ENCODE measurements at places on chromosomes 5 and 9. TPM values are rescaled to one million over a fixed set of nuclear protein-coding genes. Genes with fewer than 3 reads are reported as not detected.

MEIKIN gene
- total RNA-seq: not detected

GZMA gene
- total RNA-seq: not detected

PTGES gene
- total RNA-seq: 2.4 TPM

SLC9A3 gene
- 0.75 TPM for total RNA-seq

DNA sequence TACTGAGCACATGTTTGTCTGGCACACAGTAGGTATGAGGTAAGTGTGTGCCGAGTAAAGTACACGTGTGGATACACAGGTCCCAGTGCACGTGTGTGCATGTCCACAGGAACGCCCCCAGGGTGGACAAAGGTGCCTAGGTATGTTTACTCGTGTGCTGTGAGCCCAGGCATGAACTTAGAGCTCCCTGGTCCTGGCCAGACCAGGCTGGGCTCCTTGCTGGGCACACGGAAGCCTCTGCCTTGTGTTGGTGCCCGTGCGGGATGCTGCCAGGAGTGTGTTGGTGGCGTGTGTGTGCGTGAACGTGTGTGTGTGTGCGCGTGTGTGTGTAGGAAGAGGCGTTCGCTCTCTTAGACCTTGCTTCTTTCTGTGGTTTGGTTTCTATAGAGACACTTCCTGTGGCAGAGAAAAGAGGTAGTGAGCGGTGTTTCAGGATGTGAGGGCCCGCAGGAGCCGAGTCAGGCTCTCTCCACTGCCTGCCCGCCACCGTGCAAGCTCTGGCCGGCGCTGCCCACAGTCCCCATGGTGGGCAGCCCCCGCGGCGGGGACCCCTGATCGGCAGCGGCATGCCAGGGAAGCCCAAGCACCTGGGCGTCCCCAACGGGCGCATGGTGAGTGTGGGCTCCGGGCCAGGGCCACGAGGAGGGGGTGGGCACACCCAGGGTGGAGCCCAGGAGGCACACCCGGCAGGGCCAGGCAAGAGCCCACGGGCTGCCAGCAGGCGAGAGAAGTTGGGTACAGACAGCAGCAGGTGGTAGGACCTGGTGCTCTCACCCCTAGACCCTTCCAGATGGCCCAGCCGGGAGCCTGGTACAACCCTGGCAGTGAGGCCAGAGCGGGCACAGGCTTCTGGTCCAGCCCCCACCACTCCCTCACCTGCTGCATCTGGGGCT is at the start of gene RGS14:
Gene RGS14, plus strand, starts transcription at position 466 of the 893 bp plus-strand sequence. Its CDS starts 101 bp downstream, at position 567.
- H3K36me3 ChIP-seq: no peaks in the 10 kb centered on the region
- H3K4me3 ChIP-seq: no peak within 1 kb of the TSS
- no peak for DNase-seq

GRCh38 chr9:105879181-105879580 is 184.8 kb downstream of the TMEM38B start:
- H3K4me3 ChIP-seq: no peak overlapping the region
- H3K27ac ChIP-seq: no peak overlapping the region
- DNase-seq: no peak
- no peaks in the 10 kb centered on the region for H3K36me3 ChIP-seq
- no peaks in the 10 kb centered on the region for H3K4me1 ChIP-seq
- H3K27me3 ChIP-seq: no peaks in the 10 kb centered on the region

GRCh38 chr9:130371196-130371966 is 73.4 kb upstream of the ASS1 start:
- peaks cover 11% of the 10 kb centered on the region for H3K36me3 ChIP-seq
- no peaks in the 10 kb centered on the region for H3K27me3 ChIP-seq
- H3K4me3 ChIP-seq: no peak overlapping the region
- DNase-seq: no peak
- no peaks in the 10 kb centered on the region for H3K4me1 ChIP-seq
- H3K27ac ChIP-seq: no peak overlapping the region

DNA sequence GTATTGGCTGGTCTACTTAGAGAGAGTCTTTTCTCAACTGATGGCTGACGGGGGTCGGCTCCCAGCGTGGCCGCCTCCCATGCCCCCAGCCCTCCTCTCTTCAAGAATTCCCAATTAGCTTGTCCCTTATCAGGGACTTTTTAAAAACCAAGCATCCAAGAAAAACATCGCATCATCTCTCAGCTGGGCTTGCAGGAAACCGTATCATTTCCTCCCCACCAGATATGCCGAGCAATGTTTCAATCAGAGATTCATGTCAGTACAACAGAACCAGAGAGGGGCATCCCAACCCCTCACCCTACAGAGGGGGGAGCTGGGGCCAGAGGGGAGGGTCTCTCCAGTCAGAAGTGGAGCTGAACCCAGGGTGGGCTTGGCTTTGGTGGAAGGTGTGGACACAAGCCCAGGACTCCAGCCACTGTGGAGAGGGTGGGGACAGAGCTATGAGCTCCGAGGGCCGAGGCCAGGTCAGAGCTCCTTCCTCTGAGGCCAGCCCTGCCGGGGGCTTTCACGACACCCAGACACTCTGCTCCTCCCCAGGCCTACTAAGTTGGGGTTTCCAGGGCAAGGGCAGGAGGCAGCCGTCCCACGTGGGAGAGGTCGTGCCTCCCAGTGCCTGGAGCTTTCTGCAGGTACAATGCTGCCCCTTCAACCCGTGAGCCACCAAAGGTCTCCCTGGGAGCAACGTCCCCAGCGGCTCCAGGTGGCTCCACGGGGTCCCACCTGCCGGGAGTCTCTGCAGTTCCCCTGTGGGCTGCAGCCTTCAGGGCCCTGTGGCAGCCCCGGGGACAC is 39.0 kb upstream of the TMEM250 start:
- no peaks in the 10 kb centered on the region for H3K36me3 ChIP-seq
- no peak overlapping the region for H3K27ac ChIP-seq
- no peak for DNase-seq
- H3K4me1 ChIP-seq: no peaks in the 10 kb centered on the region

DNA sequence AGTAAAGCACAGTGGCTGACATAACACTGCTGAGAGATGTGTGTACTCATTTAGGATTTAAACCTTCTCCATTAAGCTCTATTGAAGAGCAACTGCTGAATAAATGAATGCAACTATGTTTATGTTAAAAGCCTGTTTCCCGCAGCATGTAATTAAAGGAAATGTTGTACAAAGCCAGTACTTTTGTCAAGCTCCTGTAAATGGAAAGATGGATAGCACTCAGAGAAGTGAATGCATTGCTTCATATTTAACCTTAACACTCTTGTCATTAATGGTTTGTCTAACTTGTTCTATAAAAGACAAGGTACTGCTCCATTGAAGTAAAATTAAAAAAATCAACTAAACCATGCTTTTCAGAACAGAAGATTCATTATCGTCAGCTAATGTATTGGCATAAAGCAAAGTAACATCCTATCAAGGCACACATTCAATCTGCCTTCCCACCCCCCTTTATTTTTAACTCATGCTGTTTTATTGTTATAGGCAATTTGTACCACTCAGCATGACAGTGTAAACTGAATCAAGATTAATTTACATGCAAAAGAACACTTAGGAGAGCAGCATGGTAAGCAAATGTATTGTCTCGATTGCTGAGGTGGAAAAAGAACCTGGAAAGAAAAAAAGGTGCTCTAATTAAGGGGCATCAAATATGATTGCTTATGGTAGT is 240.9 kb upstream of the TBCA start:
- H3K27ac ChIP-seq: no peak overlapping the region
- 0 out of 2 replicates have a peak, but pooled peaks cover 3% of the 10 kb centered on the region for H3K4me1 ChIP-seq
- peaks cover 4% of the 10 kb centered on the region for H3K36me3 ChIP-seq
- H3K27me3 ChIP-seq: peaks cover 36% of the 10 kb centered on the region
- no peak for DNase-seq
- H3K4me3 ChIP-seq: no peak overlapping the region

DNA sequence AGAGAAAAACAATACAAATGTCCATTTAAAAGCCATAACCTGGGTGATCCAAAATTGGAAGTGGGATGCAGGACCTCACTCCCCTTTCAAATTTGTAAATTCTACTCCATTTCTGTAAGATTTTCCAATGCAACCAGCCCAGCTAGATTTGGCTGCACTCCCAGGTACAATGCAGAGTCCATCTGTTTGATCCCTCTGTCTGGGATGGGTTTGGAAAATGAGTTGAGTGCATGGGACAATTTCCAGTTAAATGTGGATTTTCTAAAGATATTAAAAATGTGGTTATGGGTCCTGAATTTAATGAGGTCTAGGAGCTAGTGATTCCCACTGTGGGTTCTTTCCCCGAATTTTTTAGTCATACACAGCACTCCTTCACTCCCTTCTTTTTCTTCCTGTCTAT is 104.0 kb upstream of the ATP10B start:
- H3K27ac ChIP-seq: no peak overlapping the region
- no peak overlapping the region for H3K4me3 ChIP-seq
- H3K36me3 ChIP-seq: no peaks in the 10 kb centered on the region

DNA sequence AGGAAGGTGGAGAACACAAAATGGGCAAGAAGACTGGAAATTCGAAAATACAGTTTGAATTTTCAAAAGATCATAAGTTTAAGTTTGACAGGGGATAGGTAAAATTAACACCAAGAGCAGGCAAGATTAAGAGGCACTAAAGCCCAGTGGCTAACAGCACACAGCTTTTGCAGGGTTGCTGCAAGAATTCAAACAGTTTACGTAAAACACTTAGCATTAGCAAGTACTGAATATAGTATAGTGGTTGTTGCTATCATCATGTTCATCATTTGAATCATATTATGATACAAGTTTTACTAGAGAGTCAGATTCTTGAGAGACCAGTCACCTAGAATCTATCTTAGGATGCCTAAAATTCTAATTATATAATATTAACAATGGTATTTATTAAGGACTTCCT is 61.2 kb upstream of the IFNK start:
- peaks cover 3% of the 10 kb centered on the region for H3K4me1 ChIP-seq
- H3K27me3 ChIP-seq: no peaks in the 10 kb centered on the region
- no peak for DNase-seq

- peak; percentile 82 for DNase-seq
- no peak overlapping the region for H3K27ac ChIP-seq
Measured at GRCh38 chr9:29691758-29692407, 2118.6 kb upstream of the C9orf72 start.

GRCh38 chr5:171050916-171051315 is 189.1 kb downstream of the RANBP17 start:
- H3K27ac ChIP-seq: no peak overlapping the region
- peaks cover 36% of the 10 kb centered on the region for H3K36me3 ChIP-seq
- H3K4me1 ChIP-seq: no peaks in the 10 kb centered on the region
- no peak overlapping the region for H3K4me3 ChIP-seq
- no peaks in the 10 kb centered on the region for H3K27me3 ChIP-seq
- DNase-seq: no peak

GRCh38 chr5:154756009-154756867 is 1.1 kb downstream of the LARP1 start:
- peaks cover 5% of the 10 kb centered on the region for H3K36me3 ChIP-seq
- H3K27ac ChIP-seq: no peak overlapping the region
- H3K4me3 ChIP-seq: peak overlapping the region; percentile 96
- H3K27me3 ChIP-seq: no peaks in the 10 kb centered on the region
- DNase-seq: no peak

DNA sequence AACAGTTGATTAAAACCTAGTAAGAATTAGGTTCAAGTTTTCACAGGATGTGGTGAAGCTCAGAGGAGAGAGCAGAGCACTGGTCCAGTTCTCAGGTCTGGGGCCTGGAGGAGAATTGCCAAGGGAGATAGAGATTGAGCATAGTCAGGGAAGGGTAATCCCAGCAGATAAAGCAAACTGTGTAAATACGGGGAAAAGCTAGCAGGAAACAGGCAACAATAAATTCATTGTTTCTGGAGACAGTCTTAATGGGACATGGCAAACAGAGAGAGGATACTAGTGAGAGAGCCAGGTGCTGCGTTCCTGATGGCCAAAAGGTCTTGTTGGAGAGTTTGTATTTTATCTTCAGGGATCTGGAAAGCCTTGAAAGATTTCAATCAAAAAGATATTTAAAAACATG is 333.0 kb downstream of the PDE4D start:
- H3K4me1 ChIP-seq: peaks cover 7% of the 10 kb centered on the region
- H3K27me3 ChIP-seq: no peaks in the 10 kb centered on the region
- H3K4me3 ChIP-seq: no peak overlapping the region
- H3K27ac ChIP-seq: no peak overlapping the region
- H3K36me3 ChIP-seq: peaks cover 2% of the 10 kb centered on the region
- no peak for DNase-seq

All from H9 (cell line).